Fibroblast of villous mesenchyme (primary cell): ENCODE measurements at places on chromosomes 4 and X.
A peak's percentile ranks its signal among the peaks of the same experiment; 100 is the strongest.

DNA sequence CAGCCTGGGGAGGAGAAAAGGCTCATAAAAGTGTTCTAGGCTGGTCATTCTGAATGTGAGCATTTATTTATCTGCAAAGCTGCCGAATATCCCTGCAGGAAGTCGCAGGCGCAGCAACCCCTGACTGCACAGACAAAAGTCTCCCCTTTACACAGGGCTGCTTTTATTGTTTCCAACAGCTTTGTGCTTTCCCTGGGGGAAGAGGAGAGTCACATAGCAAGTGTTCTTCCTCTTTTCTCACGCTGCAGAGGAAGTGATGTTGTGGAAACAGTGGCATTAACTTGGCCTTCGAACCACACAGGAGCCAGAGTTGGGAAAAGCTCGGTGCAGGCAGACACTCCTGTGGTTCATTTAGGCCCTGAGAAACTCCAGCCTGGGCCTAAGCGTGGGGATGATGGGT is 81.5 kb upstream of the BCOR start:
- no peak for DNase-seq

DNA sequence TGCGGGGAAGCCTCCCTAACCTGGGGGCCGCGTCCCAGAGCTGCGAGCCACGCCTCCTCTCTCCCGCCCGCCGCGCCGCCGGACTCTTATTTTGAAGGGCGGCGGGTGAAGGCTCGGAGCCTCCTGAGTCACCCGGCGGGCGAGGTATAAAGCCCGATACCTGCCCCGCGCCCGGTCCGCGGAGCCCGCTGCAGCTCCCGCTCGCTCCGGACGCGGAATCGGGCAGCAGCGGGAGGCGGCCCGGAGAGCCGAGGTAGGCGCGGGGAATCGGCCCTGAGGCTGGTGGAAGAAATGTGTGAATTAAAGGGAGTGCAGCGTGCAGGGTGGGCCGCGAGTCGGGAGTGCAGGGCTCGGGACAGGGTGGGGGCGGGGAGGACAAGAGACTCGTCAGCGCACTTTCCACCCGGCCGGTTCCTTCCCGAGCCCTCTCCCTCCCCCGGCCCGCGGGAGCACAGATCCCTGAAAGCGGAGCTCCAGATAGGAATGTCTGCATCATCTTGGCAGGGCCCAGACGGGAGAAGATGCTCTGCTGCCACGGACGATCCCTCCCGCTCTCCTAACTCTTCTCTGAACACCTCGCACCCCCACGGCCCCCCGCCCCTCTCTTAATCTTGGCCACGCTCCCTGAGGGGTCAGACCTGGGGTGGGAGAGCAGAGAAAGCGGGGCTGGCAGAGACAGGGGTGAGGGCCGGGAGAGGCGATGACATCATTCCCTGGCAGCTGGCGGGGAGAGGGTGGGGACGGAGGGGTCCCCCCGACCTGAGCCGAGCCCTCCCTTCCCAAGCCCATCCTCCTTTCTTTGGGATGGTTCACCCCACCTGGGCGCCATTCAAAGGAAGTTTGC is 177.9 kb downstream of the CBR4 start:
- DNase-seq: peak; percentile 86

DNA sequence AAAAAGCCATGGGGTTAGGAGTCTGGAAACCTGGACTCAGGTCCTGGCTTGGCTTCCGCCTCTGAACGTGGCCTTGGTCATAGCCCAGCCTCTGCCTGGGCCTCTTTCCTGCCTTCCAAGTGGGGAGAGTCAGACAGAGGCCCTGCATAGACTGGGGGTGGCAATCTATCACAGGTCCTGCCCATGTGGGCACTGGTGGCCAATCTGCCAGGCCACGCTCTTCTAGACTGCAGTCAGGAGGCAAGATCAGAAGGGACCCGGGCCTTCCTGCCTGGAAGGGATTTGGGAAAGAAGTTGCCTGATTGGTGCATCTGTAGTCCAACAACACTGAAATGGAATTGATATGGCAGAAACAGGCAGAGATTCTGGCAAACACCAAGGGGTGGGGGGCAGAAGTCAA is 46.1 kb downstream of the CNGA2 start:
- no peak for DNase-seq

- DNase-seq: peak; percentile 18
Measured at GRCh38 chr4:77820649-77821561, 1.7 kb upstream of the CNOT6L start.

DNA sequence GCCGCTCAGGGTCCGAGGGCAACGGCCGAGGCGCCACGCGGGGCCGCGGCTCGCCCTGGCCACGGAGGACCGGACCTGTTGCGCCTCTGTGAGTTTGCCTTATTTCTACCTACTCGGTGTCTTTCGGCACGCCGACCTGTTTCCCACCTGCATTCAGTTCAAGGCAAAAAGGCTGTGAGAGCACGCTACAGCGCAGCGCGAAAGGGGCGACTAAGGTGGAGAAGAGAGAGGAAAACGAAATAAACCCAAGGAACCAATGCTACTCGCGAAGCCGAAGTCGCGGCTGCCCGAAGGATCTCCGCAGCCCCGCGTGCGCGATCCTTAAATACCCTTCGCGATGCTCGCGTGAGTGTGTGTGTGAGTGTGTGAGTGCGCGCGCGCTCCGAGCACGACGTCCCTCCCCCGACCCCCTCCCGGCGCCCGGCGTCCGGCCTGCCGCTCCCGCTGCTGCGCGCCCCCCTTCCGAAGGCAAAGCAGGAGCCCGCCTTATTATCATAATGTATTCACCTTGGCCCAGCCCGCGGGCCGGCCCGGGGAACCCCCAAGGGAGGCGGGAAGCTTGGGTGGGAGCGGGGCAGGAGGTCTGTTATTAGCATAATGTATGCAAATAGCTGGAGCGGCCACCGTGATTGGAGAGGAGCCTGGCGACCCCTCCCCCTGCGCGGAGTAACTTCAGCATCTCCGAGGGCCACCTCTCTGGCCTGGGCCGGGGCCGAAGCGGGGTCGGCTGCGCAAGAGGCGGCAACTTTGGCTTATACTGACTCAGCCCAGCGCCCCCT is at the start of gene COL25A1:
Gene COL25A1 (minus strand): TSS at position 298 of the 779 bp plus-strand sequence.
- DNase-seq: peak; percentile 8

GRCh38 chr4:150743564-150744342 is 161.8 kb downstream of the MAB21L2 start:
- DNase-seq: no peak

DNA sequence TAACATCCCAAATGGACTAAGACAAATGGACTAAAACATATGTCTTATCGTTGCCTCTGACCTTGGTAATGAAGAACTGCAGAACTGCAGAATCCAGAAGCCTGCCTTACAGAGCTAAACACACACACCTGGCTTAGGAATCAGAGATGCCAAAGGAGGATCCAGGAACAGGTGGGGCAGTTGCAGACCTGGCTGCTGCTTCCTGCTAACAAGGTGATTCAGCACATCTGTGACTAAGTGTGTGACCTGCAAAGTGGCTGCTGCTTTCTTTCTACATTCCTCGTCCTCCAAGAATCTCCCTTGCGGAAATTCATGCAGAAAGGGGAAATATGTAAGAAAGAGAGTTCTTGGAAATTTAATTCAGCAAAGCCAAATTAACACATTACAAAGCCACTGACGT is 96.8 kb upstream of the NLGN4X start:
- no peak for DNase-seq

- peak; percentile 34 for DNase-seq
Measured at GRCh38 chrX:70301716-70302115, 11.8 kb downstream of the KIF4A start.
